ENCODE measurements at places on chromosomes 5 and 9.

GRCh38 chr5:77925503-77925902, 149.4 kb upstream of the TBCA start:
- no peak for DNase-seq

DNA sequence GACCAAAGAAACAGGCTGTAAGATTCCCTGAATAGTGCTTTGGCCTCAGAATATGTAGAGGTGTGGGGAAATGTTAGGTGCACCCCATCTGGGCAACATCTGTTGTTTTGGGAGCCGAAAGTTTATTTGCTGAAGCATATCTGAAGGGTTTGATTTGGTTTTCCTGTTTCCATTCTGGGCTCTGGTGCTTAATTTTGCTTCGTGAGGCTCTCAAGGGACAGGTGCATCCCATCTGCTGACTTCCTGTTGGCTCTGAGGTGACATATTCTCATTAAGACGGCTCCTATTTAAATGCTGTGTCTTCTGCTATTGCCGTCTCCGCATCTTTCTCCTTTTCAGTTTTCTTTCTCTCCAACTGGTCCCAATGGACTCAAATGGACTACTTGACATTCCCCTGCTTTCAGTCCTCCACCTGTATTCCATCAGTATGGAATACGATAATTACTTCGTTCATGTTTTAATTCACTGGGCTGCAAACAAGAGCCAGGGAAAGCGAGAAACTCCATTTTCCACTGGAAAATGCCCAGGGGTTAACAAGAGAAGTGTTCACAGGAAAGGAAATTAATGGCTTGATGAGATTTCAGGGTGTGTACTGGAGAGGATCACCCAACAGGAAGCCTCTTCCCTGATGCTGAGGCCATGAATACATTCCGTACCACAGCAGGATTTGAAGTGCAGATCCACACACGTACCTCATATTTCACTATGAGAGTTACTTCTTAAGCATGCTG, 104.0 kb downstream of the MTX3 start:
- no peak for DNase-seq

- DNase-seq = no peak
These were observed 120.4 kb upstream of the CDH9 start for GRCh38 chr5:27158775-27159174.

DNA sequence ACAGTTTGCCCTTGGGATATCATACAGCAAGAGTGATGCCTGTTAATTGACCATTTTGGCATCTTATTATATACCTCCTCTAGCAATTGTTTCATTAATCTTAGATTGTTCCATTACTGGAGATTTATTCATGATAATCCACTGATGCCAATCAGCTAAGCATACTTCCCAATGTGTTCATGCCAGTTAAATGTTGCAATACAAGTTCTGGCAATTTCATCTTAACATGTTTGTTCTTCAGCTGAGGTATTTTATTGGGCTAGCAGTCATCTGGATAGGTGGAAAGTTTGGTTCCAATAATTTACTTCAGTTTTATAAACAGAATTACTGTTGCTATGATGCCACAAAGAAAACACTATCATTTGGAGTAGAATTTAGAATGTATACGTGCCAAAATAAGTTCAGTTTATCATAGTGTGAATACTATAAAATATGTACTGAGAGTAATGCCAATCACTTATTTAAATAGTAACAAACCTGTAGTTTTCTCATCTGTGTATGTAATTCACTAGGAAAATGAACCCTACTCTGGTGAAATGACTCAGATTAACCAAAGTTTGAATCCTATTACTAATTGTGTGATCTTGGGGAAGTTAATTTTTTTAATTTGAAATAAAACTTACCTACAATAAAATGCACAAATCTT, 27.9 kb upstream of the IL31RA start:
- no peak for DNase-seq

GRCh38 chr5:149792540-149793255, 62.6 kb downstream of the PPARGC1B start:
- no peak for DNase-seq

DNA sequence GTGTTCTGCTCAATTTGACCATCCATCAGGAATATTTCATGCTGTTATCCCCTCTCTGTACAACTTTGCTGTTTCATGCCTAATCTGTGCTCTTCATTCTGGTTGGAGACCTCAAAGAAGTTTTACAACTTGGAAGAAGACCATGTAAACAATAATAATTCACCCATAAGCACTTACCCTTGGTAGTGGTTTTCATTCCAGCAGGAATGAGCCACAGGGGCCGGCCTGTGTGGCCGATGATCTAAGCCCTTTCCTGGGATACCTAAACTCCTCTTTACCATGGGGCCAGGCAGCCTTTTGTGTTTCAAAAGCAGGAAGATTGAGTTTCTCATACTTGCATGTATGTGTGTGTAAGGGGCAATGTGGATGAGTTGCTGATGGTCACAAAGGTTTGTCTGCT, 165.0 kb downstream of the FGF1 start:
- DNase-seq = no peak

DNA sequence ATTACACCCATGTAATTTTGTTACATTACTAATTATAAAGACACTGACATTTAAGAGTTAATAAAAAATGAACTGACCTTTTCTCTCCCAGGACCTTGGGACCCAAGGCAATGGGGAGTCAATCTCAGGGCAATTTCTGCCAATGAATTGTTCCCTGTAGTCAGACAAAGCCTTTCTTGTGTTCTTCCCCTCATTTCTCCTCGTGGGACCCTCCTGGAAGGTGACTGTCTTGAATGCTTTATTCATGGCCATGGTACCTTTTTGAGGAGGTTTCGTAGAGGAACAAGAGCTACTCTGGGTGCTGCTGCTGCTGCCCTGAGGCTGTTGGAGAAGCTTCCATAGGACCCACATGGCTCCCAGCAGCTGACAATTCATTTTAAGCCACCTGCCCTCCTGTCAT, 190.3 kb downstream of the SNX18 start:
- DNase-seq = no peak

DNA sequence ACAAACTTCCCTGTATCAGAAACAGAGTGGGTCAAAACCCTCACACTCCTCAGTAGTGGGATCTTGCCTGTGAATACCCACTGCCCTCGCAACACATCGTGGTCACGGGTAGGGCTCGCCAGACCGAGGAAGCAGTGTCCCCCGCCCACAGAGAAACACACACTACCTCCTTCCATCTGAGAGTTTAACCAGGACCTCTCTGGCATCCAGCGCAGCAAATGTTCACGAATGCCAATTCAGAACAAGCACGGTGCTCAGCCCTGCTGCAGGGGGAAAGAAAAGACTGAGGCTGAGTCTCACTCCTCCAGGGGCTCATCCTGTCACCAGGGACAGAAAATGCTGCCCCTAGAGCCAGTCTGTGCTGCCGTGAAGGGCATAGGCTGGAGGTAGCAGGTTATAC, 42.5 kb upstream of the SYNPO start:
- no peak for DNase-seq

DNA sequence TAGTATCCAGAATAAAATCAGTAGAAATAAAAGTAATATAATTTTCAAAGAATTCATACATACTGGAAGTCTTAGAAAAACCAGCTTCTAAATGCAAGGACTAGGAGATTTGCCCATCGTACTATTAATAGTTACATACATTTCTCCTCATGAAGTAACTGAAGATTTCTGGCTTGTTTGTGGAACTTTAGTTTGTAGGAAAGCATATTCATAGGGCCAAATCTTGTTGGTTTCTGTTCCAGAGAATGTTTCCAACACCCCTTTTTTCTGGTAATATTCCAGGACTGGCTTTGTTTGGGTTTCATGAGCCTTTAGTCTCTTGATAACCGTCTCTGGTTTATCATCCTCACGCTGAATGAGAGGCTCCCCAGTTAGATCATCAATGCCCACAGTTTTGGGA, 66.3 kb upstream of the TJP2 start:
- no peak for DNase-seq

GRCh38 chr5:132751444-132751843, 4.2 kb downstream of the CCNI2 start:
- DNase-seq = peak; percentile 25

DNA sequence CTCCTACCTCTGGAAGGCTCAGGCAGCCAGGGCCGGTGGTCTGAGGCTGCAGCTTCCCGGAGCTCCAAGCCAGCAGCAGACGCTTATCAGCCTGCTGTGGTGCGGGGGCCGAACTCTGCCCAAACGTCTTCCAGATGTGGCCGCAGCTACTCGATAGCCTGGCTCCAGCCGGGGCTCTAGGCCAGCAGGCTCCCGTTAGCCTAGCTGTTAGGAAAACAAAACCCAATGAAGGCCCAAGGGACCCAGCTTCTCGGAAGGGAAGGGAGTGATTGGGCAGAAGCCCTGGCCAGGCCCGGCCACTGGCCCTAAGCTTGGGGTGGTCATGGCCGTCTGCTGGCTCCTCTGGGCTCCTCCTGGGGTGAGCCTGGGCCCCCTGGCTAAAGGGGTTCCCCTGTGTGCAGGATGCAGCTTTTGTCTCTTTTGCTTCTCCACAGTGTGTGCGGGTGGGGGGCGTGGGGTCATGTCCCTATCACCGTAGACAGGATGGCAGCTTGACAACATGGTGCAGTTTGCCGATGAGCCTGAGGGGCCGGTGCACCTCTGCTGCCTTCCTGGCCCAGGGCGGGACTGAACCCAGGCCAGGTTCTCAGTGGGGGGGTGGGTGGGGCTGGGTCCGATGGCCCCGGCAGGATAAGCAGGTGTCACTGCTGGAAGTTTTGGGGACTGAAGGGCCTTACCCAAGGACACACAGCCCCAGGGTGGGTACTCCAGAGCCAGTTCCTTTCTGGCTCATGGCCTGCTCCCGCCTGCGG, 18.7 kb downstream of the MYMK start:
- DNase-seq = no peak

GRCh38 chr5:625516-625915, 13.4 kb downstream of the CEP72 start:
- no peak for DNase-seq

GRCh38 chr9:128683340-128684064, 5.5 kb upstream of the SET start:
- peak; percentile 33 for DNase-seq

DNA sequence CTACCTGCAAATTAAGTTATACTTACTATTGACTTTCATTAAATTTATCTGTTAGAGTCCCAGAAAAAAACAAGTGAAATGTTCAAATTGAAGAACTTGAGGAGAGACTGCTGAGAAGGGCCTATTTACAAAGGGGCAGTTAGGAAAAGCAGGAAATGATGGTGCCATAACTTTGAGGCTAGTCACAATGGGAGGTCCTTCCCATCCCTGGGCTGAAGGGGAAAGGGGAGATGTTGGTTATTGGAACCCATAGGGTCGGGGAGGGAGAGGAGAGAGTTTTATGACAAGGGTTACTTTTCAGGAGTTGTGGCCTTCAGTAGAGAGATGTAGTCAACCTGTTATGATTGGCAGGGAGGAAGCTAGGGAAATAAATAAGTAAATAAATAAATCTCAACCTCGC, 169.1 kb downstream of the DMRT2 start:
- DNase-seq = no peak

GRCh38 chr5:24225051-24225450, 419.7 kb downstream of the CDH10 start:
- DNase-seq = no peak

GRCh38 chr5:92002721-92003274, 619.7 kb upstream of the ARRDC3 start:
- DNase-seq = no peak

DNA sequence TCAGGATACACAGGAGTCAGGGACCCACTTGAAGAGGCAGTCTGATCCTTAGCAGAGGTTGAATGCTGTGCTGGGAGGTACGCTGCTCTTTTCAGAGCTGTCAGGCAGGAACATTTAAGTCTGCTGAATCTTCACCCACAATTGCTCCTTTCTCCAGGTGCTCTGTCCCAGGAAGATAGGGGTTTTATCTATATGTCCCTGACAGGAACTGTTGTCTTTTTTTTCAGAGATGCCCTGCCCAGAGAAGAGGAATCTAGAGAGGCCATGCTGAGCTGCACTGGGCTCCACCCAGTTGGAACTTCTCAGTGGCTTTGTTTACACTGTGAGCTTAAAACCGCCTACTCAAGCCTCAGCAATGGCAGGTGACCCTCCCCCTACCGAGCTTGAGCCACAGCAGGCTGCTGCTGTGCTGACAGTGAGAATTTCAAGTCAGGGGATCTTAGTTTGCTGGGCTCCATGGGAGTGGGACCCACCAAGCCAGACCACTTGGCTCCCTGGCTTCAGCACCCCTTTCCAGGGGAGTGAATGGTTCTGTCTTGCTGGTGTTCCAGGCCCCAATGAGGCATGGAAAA, 169.0 kb downstream of the FBXL17 start:
- no peak for DNase-seq

- DNase-seq = no peak
These were observed 278.1 kb upstream of the DAB2 start for GRCh38 chr5:39702928-39703327.

- peak; percentile 7 for DNase-seq
These were observed 27.8 kb downstream of the TNFSF15 start for GRCh38 chr9:114777821-114778609.

DNA sequence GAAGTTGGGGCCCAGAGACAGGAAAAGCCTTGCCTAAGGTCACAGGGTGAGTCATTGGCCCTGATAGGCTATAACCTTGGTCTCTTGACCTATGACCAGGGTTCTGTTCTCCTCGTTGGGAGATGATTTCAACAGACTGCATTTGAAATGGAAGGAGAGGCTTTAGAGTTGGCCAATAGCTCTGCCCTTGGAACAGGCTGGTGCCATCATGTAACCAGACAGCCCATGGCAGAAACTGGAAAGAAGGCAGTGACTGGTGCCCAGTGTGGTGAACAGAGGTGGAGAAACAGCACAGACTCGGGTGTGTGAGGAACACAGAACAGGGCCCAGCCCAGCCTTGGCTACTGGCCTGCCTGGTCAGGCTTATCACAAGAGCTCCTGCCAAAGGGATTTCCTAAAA, 109.8 kb upstream of the SLC25A48 start:
- DNase-seq = no peak

- no peak for DNase-seq
These were observed 4.8 kb downstream of the GLIPR2 start for GRCh38 chr9:36141288-36141687.

DNA sequence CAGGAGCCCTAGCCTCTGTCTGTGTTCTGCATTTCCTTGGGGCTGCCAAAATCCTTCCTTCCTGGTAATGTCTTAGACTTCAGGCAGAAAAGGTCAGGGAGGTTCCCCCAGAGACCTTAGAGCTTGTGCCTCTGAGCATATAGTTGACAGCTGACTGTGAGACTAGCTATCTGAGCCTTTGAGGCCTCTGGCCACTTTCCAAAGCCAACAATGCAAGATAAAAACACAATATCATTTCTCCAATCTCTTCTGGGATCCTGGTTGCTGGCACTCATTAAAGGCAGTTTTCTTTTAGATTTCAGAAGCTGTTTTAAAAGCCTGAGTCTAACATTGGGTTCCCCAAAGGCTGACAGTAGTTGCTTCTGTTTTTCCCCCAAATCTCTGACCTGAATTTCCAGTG, 13.2 kb upstream of the GLRA1 start:
- DNase-seq = no peak

GRCh38 chr5:174307031-174307408, 261.5 kb downstream of the NSG2 start:
- DNase-seq = no peak

- no peak for DNase-seq
These were observed 3.4 kb downstream of the SQSTM1 start for GRCh38 chr5:179823937-179824744.

- no peak for DNase-seq
These were observed 9.7 kb downstream of the CDC37L1 start for GRCh38 chr9:4689021-4689420.
